Smooth muscle cell of the coronary artery (primary cell): ENCODE measurements at places on chromosomes 3 and 15. TPM values are rescaled to one million over a fixed set of nuclear protein-coding genes. Genes with fewer than 3 reads are reported as not detected.

Gene SOX2
- not detected in 2 replicates for total RNA-seq

Gene NR2C2
- 8.1 and 13.8 TPM in 2 replicates for total RNA-seq

Gene HEG1
- 63.1 and 129 TPM in 2 replicates for total RNA-seq

Gene TRAT1
- not detected in 2 replicates for total RNA-seq

Gene GOLGA8H
- total RNA-seq, result 0.30 TPM in 1 of 2 replicates, not detected in the other

Gene RETNLB
- not detected in 2 replicates for total RNA-seq

Gene NMB
- 0.23 and 2.6 TPM in 2 replicates for total RNA-seq

Gene SLC24A5
- total RNA-seq, result not detected in 2 replicates

Gene MYRIP
- total RNA-seq, result under 0.01 and 0.68 TPM in 2 replicates

Gene ATP2C1
- total RNA-seq, result 160 and 167 TPM in 2 replicates

Gene SLC6A6
- 7.5 and 27.4 TPM in 2 replicates for total RNA-seq

Gene RASGRP1
- total RNA-seq, result under 0.01 and 0.08 TPM in 2 replicates

Gene RBMS3
- 44.9 and 77.3 TPM in 2 replicates for total RNA-seq

Gene RAB6B
- 0.30 and 1.1 TPM in 2 replicates for total RNA-seq

Gene CPLX3
- total RNA-seq, result not detected in 2 replicates

Gene C3orf20
- under 0.01 TPM in 1 of 2 replicates, not detected in the other for total RNA-seq

Gene CCDC54
- not detected in 2 replicates for total RNA-seq

Gene SUCNR1
- 2.2 TPM in 1 of 2 replicates, not detected in the other for total RNA-seq

Gene TSEN2
- total RNA-seq, result 10.8 and 18.7 TPM in 2 replicates

Gene LMCD1
- 24.9 and 202 TPM in 2 replicates for total RNA-seq

Gene MORC1
- total RNA-seq, result not detected in 2 replicates

Gene ISLR2
- total RNA-seq, result 0.08 TPM in 1 of 2 replicates, not detected in the other
